MG63 (cell line): ENCODE measurements at places on chromosomes 3 and 15. TPM values are rescaled to one million over a fixed set of nuclear protein-coding genes. Genes with fewer than 3 reads are reported as not detected.

Gene SLC51A
- not detected in 2 replicates for total RNA-seq

Gene LACTB
- 41.5 and 50.4 TPM in 2 replicates for total RNA-seq

Gene VWA5B2
- total RNA-seq: not detected in 2 replicates

Gene LRRC31
- not detected in 2 replicates for total RNA-seq

Gene NLGN1
- 4.0 and 10.0 TPM in 2 replicates for total RNA-seq

Gene CISH
- total RNA-seq: 0.20 TPM in 1 of 2 replicates, not detected in the other

Gene PCOLCE2
- total RNA-seq: 150 and 205 TPM in 2 replicates

Gene HES1
- 17.7 and 19.3 TPM in 2 replicates for total RNA-seq

Gene CCR4
- total RNA-seq: not detected in 2 replicates

Gene ETV5
- 21.8 and 36.4 TPM in 2 replicates for total RNA-seq

Gene CCNL1
- 51.8 and 68.8 TPM in 2 replicates for total RNA-seq

Gene CLDN16
- not detected in 2 replicates for total RNA-seq

Gene AGBL1
- total RNA-seq: not detected in 2 replicates

Gene THRB
- total RNA-seq: not detected in 2 replicates

- DNase-seq: no peak
Observed at GRCh38 chr3:38978729-38979128, 73.0 kb downstream of the SCN11A start.

DNA sequence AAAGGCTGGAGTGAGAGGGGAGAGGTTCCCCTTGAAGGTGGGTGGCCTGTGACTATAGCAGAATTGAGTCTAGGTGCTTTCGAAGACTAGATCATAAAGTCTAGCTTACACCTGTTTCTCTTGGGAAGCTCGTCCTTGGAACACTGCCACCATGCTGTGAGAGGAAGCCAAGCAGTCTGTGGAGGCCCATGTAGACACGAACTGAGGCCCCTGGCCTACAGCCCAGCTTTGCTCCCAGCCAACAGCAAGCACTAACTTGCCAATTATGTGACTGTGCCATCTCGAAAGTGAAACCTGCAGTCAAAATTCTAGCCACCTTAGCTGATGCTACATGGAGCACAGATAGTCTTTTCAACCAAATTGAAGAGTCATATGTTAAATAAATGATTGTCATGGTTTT is 190.5 kb upstream of the NECTIN3 start:
- peak; percentile 89 for DNase-seq

GRCh38 chr3:176951586-176952292 is 245.5 kb downstream of the TBL1XR1 start:
- no peak for DNase-seq

DNA sequence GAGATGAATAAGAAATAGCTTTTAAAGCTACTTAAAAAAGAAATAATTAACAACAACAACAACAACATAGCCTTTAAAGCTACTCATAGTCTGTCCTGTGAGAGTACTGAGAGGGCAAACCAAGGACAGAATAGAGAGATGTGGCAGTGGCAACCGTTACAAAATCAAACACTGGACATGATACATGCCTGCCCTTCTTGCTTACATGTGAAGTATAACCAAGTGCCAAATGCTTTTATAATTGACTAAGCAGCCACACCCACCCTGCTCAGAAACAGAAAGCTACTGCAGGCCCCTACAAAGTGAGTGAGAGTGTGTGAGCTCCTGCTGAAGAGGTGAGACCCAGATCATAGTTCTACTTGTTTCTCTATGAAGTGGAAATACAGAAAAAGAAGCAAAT is 38.4 kb downstream of the NDUFB4 start:
- no peak for DNase-seq

DNA sequence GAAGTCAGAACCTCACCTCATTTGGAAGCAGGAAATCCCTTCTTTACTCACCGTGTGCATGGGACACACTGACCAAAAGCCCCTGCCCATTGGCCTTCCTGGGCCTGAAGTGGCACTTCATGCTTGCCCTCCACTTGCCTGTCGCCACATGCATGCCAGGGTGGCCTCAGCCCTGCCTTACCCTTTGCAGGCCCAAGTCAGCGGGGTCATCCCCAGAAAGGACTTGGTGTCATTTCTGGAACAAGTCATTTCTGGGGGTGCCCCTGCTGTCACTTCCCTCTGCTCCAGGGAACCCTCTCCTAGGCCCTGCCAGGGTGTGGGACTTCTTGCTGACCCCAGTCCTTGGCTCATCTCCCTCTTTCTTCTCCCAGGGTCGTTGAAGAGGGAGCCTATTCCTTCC is 59.9 kb upstream of the CGNL1 start:
- DNase-seq: no peak

DNA sequence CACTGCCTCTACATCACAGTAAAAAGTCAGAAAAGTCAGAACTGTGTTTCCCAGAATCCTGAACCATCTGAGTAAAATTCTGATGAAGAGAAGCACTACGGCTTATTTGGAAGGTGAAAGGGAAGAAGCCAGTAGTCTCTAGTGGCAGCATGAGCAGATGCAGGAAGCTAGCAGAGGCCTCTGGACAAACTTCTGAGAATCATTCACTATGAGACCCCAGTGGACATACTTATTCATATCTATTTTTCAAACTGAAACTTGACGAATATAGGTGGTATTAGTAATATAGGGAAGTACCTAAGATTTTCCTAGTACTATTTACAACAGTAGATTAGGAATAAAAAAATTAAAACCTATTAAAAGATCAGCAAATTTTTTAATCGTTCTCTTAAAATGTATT is 272.8 kb upstream of the TTC14 start:
- no peak for DNase-seq

DNA sequence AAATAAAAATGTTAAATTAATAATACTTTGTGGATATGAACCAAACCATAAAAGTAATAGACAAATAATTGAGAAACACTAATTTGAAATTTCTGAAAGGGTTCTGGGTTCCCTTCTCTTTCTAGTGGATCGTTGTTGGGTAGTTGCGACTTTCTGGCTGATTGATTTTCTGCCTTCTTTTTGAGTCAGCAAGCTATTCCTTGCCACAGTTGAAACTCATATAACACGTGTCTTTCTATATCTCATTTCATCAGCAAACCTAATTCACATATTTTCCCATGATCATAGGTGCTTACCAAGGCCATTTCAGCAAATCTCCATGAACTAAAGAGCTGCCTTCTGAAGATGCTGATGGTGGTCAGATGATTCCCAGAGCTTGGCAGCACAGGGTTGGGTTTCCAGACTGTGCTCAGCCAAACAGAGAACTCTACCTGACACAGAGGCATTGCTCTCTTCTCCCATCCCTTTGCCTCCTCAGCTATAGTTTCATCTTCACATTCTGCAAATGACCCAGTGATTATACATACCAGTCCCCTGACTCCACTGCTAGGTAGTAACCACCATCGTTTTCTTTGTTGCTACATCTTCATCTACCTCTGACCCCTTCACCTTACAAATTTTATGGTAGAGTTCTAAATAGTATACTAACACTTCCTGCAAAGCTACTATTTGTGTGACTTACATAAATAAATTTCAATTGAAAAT is 383.9 kb upstream of the DPH6 start:
- DNase-seq: no peak

- DNase-seq: no peak
Observed at GRCh38 chr15:65881766-65882434, 12.6 kb downstream of the RAB11A start.

DNA sequence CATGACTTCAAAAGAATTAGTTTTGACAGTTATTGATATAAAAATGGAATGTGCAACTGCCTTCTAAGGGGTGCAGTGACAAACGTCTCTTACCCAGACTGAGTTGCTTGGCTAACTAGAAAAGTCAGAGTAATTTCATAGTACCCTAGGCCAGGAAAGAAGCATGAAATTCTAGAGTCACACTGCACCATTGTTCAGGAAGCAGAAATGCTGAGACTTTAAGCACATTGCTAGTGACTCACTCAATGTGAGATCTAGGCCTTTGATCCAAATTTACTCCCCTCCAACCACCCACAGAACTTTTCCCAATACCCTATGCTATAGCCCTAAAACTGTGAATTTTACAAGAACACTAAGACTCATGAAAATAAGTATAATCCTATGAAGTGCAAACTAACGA is 110.8 kb downstream of the DUT start:
- no peak for DNase-seq

- DNase-seq: peak; percentile 29
Observed at GRCh38 chr15:42577514-42578031, 2.2 kb downstream of the STARD9 start.

- DNase-seq: no peak
Observed at GRCh38 chr3:138491971-138492370, 57.6 kb downstream of the ESYT3 start.

GRCh38 chr15:95975212-95975611 is 355.3 kb upstream of the NR2F2 start:
- no peak for DNase-seq

GRCh38 chr3:187678726-187679268 is 8.6 kb upstream of the SST start:
- DNase-seq: peak; percentile 46

DNA sequence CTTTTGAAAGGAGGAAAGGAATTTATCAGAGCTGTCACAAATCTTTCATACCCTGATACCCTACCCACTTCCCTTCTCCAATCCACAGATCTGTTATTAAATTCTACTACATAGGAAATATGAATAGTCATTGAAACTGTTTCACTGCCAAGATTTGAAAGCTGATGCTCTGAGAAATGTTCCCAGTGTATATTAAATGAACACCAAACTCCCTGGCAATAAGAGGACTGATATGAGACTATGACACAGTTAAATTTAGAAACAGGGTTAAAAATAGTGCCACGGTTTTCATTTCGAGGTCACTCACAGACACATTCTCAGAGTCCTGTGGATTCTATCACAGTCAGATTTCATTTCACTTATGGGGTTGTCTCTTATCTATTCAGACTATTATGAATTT is 27.2 kb upstream of the GBE1 start:
- DNase-seq: no peak

DNA sequence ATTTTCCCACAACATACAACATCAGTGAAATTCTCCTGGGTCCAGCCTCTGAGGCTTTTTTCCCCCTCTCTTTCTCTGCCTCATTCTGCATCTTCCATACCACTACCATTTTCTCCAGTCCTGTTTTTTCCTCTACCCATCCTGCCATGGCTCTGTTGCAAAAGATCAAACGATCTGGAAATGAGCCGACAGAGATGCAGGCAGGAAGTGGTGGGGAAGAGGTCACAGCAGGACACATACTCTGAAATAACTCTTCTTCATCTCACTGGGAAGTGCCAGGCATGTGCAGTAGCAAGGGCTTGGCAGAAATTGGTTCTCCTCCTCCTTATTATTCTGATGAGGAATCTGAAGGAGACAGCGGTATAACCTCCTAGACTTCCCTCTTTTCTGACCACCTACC is 114.3 kb downstream of the CORO2B start:
- DNase-seq: no peak
